Stimulated activated CD4-positive, alpha-beta T cell treated with anti-CD3 and anti-CD28 coated beads, TNF-alpha, amount 100 ng/mL, for 4 hours (primary cell): ENCODE measurements at places on chromosomes 4 and X.

- DNase-seq, result no peak
Observed at GRCh38 chr4:113114884-113115283, 65.4 kb downstream of the ANK2 start.

- DNase-seq, result no peak
Observed at GRCh38 chr4:101593666-101594065, 196.9 kb upstream of the BANK1 start.

DNA sequence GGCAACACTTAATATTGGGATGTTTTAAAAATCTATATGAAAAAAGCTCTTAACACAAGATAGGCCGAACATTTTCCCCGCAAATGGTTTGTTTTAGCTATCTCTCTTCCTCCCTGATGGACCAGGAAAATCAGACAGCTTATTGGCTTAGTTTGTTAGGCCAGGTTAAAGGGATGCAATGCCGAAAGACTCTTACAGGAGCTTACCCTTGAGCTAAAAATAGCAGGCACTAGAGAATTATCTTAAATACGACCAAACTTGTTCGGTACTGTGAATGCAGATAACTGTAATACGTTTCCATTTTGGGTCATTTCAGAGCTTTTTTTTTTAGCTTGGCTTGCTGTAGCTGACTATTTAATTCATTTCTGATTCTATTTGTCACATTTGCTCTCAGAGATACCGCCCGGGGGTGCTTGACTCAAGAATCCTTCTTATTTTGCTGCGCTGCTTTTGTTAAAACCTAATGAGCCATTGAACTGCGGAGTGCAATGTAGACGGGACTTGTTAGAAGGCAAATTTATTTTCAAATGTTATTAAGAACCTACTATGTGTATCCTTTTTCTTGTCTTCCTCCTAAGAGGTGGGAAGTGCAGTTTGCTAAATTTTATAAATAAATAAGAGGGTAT is 23.3 kb downstream of the PPARGC1A start:
- DNase-seq, result no peak

DNA sequence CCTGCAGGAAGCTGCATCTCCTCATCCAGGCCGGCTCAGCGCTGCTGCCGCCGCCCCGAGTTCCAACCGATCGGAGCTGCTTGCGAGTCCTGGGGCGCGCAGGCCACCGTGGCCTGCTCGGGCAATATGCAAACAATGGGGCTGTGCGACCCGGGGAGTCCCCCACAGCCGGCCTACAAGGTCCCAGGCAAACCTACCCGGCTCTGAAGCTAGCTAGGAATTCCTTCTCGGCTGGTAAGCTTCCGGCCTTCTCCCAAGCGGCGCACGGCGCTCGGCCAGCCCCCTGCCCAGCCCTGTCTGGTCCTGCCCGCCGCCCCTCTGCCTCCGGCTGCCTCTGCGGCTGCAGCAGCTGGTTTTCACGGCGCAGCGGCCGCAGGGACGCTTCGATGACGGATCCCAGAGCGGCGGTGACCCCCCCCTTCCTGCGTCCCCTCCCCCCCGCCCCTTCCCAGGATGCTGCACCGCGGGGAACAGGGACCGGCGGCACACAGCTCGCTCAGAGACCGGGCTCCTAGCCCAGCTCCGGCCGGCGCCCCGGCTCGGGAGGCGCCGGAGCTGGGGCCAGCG is 59.4 kb downstream of the TSC22D3 start:
- no peak for DNase-seq

DNA sequence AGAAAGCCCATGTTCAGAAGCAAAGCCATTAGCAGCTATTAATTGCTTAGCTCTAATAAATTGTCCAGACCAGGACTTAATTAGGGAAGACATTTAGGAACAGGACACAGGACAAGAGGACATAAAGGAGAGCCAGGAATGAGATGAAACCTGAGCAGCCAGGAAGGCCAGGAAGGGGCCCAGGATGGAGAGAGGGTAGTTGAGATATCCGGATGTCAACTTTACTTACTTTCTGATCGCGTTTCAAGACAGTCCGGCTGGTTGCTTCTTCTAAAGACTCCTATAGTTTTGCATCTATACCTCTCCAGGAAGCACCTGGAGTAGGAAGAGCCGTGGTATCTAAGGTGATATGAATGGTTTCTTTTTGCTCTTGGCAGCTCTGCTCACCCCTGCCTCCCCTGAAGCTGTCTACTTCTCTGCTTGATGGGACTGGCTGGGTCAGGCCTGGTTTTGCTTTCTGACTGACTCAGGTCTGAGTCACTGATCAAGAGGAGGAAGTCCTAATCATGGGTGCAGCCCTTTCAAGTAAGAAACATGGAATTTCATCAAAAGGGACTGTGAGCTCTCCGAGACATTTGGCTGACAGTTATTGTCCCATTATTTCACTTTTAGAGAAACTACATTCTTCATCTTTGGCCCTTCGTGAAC is 733.3 kb downstream of the RPA4 start:
- DNase-seq, result no peak
